ENCODE measurements at places on chromosomes 5 and 9. TPM values are rescaled to one million over a fixed set of nuclear protein-coding genes. Genes with fewer than 3 reads are reported as not detected.

Gene LCN1
- total RNA-seq, result not detected

Gene SOX30
- total RNA-seq, result 0.29 TPM

Gene PRSS3
- total RNA-seq, result 107 TPM

Gene NR5A1
- total RNA-seq, result 0.12 TPM

Gene SLIT3
- total RNA-seq, result 25.5 TPM

Gene CRB2
- 1.1 TPM for total RNA-seq

All from mucosa of descending colon (tissue), 3 donors.